Fibroblast of skin of right quadriceps (primary cell): ENCODE measurements at places on chromosomes 3 and 15.

- peak; percentile 7 for DNase-seq
Observed at GRCh38 chr3:79515072-79515471, 252.7 kb downstream of the ROBO1 start.

GRCh38 chr15:37691911-37692310 is 242.5 kb upstream of the TMCO5A start:
- DNase-seq = peak; percentile 28

- DNase-seq = no peak
Observed at GRCh38 chr3:109316162-109316730, at the start of gene DPPA2. DPPA2 (minus strand) TSS chr3:109316517; CDS start chr3:109314542, 1,975 bp downstream.

GRCh38 chr3:158205994-158206393 is 96.1 kb downstream of the RSRC1 start:
- DNase-seq = no peak

DNA sequence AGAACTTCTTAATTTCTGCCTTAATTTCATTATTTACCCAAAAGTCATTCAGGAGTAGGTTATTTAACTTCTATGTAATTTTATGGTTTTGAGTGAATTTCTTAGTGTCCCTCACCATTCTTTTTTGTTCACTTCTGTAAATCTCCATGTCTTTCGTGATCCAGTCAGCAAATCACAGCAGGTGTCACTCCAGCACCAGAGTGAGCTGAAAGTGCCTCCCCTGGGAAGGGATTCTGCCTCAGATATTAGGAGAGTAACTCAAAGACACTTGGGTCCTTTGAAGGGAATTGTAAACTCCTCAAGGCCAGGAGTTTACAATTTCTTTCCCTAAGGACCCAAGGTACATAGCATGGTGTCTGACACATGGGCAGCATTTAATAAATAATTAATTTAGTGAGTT is 207.6 kb upstream of the AZI2 start:
- DNase-seq = no peak
